Umbilical cord (tissue), 2 donors: ENCODE measurements at places on chromosomes 3 and 15. TPM values are rescaled to one million over a fixed set of nuclear protein-coding genes. Genes with fewer than 3 reads are reported as not detected.
A peak's percentile ranks its signal among the peaks of the same experiment; 100 is the strongest.

DNA sequence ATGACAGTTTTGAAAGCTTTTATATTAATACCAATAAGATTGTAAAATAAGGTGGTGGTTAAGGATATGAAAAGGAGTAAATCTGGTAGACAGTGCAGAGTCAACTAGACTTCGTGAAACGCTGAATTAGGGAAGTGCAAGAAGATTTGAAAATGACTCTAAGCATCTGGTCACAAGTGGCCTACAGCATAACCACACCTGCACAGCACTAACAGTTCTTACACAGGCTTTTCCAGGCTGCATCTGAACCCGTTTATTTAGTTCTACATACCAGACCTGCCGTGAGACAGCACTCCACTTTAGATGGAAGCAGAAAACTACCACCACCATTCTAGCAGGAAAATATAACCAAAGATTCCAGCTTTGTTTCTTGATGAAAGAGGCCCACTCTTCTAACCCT, 1.9 kb downstream of the DMXL2 start:
- DNase-seq: peak; percentile 4

Gene TP63
- total RNA-seq: 16.4 TPM

Gene TLR9
- total RNA-seq: 0.24 TPM

Gene CAV3
- not detected for total RNA-seq

Gene CDHR4
- total RNA-seq: not detected
